ENCODE measurements at places on chromosomes 6 and 20.

- DNase-seq, result no peak
These were observed 195.3 kb downstream of the GJA1 start for GRCh38 chr6:121630716-121631115.

DNA sequence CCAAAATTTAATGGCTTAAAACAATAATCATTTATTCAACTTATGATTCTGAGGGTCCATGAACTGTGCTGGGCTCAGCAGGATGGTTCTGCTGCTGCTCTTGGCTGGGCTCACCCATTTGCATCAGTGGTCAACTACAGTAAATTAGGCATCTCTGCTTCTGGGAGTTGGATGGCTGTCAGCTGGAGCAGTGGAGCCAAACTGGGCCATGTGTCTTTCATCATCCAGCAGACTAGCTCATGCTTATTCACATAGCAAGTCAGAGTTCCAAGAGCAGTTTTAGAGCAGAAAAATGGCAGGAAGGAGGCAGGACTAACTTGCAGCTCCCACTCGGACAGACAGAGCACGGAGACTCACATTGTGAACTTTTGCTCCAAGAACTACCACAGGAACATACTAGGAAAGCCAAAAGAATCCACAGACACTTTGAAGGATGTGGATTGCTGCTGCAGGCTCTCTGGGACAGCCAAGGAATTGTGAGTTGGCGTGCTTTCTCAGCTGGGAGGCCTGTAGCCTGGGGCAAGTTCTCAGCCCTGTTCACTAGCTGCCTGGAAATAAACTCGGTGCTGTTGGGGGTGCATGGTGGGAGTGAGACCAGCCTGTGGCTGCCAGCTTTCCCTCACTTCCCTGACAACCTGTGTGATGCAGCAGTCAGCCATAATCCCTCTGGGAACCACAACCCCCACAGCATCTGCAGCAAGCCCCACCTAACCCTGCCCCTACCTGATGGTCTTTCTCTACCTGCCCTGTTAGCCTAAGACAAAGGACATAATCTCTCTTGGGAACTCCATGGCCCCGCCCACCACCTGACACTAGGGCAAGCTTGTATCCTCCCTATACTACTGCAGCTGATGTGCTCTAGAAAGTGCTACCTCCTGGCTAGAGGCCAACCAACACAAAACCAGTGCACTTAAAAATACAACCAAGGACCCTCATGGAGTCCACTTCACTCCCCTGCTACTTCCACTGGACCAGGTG lies 129.0 kb downstream of the JPH2 start:
- DNase-seq, result no peak

GRCh38 chr20:8557711-8558110 lies 425.6 kb downstream of the PLCB1 start:
- DNase-seq, result no peak

GRCh38 chr20:35014537-35014936 lies 58.9 kb downstream of the MYH7B start:
- DNase-seq, result no peak

DNA sequence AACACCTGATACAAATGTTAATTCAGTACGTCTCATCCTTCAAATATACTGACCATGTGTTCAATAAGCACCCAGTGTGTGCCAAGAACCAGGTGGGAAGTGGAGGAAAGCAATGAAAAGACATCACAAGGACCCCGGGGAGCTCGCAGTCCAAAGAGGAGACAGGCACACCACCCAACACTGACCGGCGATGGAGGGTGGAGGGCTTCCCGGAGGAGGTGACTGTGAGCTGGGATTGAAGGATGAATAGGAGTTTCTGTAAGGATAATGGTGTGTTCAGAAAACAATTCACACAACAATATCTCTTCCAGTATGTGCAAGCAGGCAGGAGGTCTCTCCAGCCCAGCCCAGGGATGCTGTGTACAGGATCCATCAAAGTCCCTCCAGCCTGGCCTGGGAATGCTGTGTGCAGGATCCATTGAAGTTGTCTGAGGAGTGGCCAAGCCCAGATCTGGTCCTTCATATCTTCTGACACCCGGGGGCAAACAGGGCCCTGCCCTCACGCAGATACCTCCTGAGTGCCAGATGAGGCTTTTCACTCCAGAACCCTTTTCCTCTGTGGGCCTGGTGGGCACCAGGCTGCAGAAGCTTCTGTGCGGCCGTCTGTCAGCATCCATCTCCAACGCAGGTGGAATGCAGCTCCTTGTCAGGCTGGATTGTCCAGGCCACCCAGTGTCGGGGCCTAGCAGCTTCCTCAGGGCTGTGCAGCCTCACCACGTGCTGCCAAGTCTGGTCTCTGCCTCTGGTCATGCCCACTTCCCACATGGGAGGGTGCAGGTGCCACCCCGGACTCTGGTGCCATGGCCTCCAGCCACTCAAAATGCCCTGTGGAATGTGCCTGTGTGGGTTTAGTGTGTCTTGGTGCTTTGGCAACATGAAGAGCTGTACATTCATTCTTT lies 36.3 kb downstream of the DLL1 start:
- DNase-seq, result no peak

DNA sequence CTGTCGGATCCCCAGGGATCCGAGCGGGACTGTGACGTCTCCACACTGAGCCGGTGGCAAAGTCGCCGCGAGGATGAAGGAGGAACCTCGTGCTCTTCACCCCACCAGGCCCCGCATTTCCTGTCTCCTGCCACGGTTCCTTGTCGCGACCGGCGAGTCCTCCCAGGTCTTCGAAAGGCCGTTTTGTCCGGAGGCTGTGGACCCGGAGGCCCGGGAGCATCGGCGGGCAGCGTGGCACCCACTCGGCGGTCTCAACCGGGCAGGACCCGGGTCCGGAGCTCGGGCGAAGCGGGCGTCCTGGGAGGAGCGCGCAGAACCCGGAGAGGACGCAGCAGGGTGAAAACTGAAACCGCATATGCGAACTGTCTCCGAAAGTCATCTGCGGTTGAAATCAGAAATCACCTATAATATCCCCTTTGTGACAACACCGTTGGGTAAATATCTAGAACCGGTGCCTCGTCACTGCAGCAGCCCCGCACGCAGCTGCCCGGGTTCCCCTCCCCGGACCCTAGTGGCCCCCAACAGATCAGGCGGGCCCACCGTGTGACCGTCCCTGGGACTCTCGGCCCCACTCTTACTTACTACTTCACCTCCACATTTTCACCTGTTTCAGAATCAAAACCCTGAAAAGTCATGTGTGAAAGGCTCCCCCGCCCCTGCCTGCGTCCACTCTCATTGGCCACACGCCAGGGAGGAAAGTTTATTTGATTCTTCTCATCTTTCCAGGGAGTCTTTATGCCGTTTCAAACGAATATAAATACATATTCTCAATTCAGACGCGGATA lies 3.1 kb upstream of the ULBP2 start:
- DNase-seq, result no peak

- DNase-seq, result no peak
These were observed 45.1 kb downstream of the SYTL3 start for GRCh38 chr6:158694913-158695312.

GRCh38 chr20:62692176-62692575 lies 16.5 kb upstream of the NTSR1 start:
- no peak for DNase-seq

DNA sequence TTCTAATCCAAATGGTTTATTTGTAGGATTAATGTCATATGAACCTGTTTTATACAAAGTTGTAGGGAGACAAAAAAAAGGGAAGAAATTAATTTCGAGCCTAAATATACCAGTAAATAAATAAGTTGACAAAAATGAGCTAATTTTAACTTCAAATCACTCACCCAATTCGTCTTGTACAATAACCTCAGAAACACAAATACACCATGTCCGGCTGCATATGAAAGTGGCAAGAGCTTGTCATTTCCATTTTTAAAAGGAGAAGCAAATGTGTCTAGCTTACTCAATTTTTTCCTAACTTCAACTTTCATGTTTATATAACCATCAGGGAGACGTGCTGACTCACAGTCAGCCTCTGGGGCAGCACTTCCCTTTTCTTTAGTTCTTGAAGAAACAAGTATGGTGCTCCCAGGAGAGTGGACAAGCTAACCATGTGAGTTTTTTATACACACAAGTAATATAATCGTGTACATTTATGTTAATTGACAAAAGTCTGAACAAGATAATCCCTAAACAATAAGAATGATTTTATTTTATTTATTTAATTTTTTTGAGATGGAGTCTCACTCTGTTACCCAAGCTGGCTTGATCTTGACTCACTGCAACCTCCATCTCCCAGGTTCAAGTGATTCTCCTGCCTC lies 55.5 kb upstream of the SGK1 start:
- DNase-seq, result no peak

- DNase-seq, result no peak
These were observed 460 bp downstream of the PLAGL1 start for GRCh38 chr6:144007478-144008119.

- DNase-seq, result no peak
These were observed 182.6 kb downstream of the TTLL2 start for GRCh38 chr6:167507376-167507945.

DNA sequence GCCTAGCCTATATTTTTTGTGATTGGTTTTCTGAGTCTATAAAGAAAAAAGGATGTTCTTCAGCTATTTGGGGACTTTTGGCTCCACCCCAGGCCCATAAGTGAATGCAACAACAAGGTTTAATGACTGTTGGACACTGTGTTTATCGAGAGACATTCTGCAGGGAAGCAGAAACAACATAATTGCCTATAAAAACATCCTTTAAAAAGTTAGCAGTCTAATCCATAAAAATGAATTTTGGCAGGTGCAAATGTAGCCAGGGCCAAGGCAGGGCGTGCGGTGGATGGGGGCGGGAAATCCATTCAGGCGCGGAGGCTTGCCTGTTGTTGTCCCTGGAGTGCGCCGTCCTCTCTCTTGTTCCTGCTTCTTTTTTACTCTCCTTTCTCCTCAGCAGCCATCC lies 99.3 kb downstream of the PAX1 start:
- no peak for DNase-seq

DNA sequence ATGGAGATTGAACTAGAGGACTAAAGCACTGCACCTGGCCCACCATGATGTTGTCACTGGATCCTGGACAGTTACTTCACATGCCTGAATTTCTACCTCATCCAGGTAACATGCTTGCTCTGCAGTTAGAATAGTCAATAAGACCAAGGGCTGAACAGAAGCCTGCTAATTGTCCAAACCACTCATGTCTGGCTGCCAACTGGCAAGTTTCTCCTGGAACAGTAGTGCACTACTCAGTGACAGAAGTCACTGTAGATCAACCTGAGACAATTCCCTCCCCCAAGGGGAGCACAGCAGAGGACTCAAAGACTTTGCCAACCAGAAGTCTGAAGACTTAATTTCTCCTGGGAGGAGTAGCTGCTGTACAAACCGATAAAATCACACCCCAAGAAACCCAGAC lies 454.6 kb upstream of the MARCKS start:
- DNase-seq, result no peak

GRCh38 chr6:162854734-162855191 lies 127.0 kb downstream of the PACRG start:
- no peak for DNase-seq

DNA sequence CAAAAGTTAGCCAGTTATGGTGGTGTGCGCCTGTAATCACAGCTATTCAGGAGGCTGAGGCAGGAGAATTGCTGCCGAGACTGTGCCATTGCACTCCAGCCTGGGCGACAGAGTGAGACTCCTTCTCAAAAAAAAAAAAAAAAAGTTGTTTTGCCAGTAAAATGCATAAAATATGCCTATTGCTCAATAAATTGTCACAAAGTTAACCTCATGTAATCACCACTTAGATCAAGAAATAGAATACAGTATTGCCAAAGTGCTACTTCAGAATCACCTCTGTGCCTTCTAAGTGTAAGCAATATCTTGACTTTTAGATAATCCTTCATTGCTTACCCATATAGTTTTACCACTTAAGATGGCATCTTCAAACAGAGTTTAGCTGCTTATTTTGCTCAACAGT lies 80.7 kb downstream of the TRMT11 start:
- DNase-seq, result no peak

DNA sequence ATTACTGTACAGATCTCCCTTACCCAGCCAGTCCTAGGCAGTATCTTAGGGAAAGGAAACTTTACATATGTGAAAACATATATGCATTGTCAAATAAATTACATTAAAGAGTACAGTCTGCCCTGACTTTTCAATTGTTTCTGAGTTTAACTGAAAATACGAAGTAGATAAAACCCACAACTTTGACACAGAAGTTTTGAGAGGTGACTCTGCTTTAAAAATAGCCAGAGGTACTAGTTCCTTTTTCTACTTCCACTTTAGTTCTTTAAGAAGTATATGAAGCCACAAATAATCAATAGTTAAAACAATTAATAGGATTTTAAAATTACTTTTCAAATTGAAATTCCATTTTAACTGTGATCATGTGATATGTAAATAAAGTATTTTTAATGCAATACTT lies 62.9 kb downstream of the BMP5 start:
- no peak for DNase-seq

DNA sequence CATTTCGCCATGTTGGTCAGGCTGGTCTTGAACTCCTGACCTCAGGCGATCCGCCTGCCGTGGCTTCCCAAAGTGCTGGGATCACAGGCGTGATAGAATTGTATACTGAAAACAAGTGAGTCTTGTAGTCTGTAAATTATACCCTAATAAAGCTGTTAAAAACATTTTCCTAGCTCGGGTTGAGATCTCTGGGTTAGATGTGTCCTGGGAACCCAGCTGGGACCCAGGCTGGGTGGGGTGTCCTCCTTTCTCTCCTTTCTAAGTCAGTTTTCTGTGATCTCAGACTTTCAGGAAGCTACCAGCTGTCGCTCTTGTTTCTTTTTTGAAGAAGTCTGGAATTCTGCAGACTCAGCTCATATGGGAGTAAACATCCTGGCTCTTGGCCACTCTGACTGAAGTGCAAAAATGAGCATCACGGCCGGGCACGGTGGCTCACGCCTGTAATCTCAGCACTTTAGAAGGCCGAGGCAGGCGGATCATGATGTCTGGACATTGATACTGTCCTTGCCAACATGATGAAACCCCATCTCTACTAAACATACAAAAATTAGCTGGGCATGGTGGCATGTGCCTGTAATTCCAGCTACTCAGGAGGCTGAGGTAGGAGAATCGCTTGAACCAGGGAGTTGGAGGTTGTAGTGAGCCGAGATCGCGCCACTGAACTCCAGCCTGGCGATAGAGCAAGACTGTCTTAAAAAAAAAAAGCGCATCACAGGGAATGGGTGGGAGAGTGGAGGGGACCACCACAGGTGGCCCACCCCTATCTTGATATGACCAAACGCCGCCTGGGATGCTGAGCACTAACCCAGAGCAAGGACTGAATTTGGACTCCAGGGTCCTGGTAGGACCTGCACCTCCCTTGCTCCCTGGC lies 9.9 kb upstream of the PCIF1 start:
- DNase-seq, result no peak

DNA sequence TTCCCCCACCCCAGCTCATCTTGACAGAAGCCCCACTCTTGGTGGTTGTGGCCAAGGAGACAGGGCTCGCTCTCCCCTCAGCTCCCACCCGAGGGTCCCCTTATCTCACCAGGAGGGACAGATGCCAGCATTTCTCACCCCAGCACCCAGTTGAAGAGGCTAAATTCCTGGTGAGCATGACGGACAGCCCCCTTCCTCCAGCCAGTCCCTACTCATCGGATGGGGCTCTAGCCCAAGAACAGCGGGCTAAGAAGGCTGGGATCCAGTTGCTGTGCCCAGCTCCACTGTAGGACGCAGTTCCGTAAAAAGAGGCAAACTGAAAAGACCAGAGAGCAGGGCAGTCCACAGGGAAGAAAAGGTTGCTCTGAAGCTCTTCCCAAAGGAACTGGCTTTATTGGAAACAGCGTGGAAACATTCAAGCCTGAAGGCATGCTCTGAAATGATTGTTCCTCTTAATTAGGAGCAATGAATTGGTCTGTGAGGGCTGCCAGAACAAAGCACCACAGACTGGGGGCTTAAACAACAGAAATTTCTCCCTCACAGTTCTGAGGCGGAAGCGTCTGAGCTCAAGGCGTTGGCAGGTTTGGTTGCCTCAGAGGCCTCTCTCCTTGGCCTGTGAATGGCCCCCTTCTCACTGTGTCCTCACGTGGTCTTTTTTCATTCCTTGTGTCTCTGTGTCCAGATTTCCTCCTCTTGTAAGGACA lies 17.9 kb upstream of the KIF25 start:
- DNase-seq, result no peak

All from SK-N-MC (cell line).